ENCODE measurements at places on chromosomes 5 and 9.

DNA sequence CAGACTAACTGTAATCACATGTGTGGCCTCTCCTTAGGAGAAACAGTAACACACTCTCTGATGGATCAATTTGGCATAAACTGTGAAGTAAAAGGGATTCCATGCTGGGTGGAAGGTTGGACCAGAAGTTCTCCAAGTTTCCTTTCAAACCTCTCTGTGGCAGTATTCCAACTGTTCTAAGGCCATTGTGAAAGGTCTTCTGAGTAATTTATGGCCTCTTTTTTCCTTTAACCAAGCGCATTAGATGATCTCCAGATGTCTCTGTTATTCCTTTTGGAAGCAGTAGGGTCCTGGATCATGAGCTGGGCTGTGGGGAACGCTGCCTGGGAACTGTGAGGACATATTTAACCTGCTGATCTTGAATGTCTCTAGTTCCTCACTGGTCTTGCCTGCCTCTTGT lies 80.6 kb upstream of the IL6ST start:
- no peak for DNase-seq

- DNase-seq: no peak
Observed at GRCh38 chr9:135039916-135040645, 47.4 kb upstream of the OLFM1 start.

DNA sequence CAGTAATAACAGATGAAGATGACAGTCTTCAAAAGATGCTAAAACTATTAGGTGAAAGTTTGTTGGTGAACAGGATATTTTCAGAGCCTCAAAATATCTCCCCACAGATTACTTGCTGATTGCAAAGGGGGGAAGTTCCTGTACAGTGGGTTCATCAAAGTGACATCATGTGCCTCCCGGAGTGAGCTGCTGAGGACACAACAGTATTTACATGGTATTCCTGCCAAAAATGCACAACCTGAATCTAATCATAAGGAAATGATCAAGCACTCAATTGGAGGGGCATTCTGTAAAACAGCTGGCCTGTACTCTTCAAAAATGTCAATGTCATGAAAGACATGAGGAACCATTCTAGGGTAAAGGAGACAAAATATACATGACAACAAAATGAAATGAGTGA lies 18.9 kb upstream of the GLIS3 start:
- DNase-seq: no peak

GRCh38 chr5:126311766-126312165 lies 111.4 kb upstream of the GRAMD2B start:
- DNase-seq: no peak

DNA sequence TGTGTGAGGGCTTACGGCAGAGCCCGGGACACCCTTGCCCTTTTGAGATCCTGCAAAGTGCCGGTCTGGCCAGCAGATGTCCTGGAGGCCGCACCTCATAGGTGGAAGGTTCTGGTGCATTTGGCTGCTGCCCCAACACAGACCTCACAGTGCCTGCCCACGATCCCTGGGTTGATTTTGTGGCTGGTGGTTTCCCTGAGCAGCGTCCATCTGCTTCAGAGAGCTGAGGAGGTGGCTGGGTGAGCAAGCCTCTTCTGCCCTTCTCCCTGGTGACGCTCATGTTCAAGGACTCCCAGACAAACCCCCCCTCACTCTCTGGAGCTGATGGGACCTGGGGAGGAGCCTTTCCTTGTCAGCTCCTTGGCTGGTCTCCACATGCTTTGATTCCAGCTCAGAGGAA lies 18.9 kb downstream of the BNIP1 start:
- DNase-seq: no peak

- DNase-seq: no peak
Observed at GRCh38 chr5:10591966-10592365, 28.1 kb downstream of the ANKRD33B start.

DNA sequence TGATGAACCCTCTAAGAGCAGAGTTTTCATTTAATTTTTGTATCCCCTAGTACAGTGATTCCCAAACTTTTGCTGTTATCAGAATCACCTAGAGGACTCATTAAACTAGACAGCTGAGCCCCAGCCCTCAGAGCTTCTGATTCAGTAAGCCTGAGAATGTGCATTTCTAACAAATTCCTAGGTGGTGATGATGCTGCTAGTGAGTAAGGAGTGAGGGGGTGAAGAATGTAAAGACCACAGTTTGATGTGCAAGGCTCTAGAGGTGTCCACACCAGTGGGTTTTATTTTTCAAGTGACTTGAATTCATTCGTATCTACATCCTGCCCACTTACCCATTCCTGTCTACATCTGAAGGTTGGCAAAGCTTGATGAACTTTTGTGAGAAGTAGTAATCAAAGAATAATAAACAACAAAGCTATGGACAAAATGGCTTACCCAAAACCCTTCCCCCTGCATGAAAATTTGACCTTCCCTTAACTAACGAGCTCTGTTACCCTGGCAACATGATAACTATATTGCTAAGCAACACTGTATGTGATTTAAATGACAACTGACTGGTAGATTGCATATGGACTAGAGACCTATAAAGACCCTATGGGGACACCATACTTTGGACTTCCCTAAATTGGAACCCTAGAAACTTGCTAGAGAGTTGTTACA lies 35.2 kb downstream of the DTWD2 start:
- no peak for DNase-seq

DNA sequence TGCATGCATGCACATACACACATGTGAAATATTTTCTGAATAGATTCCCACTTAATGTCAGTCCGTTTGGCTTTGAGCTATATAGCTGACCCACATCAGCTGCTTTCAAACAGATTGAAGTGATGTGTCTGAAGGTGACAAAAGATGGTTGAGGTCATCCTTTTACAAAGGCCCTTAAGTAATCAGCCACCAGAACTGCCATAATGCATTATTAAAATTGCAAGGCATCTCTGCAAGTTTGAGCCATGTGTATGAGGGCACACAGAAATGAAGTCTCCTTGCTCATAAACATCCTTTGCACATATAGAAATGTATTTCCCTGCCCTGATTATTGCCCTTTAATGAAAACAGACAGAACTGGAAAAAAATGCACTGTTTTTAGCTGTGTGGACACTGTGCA lies 1043.0 kb upstream of the C9orf72 start:
- DNase-seq: no peak

- DNase-seq: no peak
Observed at GRCh38 chr9:98627296-98627695, 81.4 kb downstream of the GABBR2 start.

DNA sequence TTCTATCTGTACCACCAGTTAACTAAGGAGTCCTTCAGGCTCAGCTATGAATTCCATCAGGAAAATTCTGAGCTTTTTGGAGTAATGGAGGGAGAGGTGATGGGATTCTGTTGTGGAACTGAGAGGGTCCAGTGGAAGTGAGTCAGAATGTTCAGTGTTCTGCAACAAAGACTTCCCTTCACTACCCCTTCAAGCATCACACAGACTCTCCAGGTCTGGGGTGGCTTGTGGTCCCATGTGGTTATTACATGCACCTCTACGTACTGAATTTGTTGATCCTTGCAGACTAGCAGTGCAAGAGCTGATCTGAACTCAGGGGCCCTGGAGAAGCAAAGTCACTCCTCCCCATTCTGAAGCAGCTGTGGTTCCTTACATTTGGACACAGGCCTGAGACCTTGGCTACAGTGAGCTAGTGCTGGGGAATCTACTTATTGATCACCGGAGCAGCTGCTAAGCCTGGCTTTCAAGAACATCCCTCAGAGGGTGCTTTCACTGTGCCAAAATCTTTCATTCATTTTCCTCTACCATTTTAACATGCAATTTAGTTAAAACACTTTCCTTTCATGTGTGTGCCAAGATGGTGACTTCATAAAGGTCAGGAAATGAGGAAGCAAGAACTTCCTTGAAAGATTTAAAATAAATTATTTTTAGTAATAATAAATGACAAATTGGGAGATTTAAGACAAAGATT lies 75.0 kb upstream of the TNC start:
- no peak for DNase-seq
